ENCODE measurements at places on chromosomes 2 and 18.

- DNase-seq, result no peak
Measured at GRCh38 chr2:224555823-224556366, 29.3 kb downstream of the CUL3 start.

DNA sequence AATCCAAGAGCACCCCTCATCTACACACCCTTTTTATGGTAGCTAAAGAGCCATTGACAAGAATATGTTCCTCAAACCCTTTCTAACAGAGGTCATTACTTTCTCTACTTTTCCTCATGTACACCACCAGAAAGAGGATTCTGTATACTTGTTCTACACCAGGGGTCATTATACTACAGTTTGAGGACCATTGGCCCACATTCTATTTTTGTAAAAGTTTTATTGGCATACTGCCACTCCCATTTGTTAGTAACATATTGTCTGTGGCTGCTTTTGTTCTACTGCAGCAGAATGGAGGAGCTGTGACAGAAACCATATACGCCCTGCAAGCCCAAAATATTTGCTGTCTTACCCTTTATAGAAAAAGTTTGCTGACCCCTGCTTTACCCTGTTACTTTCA, 14.3 kb downstream of the HTR2B start:
- peak; percentile 70 for DNase-seq

- no peak for DNase-seq
Measured at GRCh38 chr2:199302851-199303250, 154.9 kb downstream of the SATB2 start.

- DNase-seq, result no peak
Measured at GRCh38 chr18:66156946-66157687, 406.3 kb downstream of the CDH7 start.

DNA sequence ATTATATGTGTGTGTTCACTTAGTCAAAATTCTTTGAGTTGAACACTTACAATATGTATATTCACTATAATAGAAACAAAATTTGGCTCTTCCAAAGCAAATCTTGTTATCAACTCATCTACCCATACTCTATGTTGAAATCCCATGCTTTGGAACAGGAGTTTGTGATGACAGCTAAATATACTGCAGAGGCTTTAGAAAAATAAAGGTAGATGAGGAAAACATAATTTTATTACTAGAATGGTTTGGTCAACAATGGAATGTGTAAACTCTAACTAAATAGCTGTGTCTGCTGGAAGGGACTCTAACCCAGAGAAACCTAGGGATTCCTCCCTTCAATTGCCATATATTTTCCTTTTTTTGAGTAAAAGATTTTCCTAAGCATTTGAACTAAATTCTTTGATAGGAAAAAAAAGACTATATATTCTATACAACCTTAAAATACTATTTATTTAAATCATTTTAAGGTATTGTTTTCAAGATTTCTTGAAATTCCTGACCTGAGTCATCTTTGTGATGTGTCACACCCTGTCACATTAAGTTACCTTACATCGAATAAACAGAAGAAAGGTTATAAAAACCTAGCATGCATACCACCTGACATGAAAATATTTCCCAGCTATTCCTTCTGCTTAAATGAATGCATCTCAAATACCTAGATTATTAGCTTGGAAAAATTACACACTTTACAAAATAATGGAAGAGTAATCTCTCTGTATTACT, 175.5 kb downstream of the OTX1 start:
- DNase-seq, result no peak

DNA sequence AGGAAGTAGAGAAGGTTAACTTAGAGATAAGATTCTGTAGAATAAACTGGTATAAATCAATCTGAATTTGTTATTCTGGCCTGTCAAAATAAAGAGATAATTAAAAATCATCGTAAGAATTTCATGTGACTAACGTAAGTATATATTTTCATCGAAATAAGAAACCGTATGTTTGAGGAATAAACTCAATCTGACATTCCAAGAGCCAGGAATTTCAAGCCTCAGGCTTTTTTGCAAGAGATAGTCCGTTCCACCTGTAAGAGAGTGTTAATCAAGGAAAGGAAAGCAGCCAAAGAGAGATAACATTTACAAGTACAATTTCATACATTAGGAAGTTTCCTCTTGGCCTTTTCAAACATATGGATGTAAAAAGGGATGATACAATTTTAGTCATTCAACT, 701.5 kb downstream of the CBLN2 start:
- no peak for DNase-seq

DNA sequence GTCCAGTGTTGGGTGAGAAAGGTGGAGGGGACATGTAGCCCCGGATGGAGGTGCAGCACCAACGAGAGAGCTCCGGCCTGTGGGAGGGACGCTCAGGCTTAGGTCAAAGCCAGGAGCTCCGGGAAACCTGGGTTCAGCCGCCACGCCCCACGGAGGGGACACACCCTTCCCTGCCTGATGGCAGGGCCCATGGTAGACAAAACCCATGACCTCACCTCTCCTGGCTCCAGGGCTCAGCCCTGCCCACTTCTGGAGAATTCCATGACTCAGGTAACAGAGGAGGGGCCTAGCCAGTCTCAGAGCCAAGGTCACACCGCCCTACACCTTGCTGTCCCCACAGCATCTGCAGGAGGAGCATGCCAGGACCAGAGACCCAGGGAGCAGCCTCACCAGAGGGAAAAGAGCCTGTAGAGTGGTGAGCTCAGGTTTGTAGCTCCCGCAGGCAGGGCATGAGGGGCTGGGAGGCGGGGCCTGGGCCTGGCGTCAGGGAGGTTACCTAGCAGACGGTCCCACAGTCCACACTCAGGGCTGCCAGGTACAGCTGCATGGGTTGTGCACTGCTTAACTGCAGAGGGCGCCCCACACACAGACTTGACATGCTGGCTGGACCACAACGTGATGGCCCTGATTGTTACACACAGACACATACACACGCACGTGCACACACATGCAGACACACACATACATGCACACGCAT, 70.8 kb upstream of the SMAD7 start:
- peak; percentile 11 for DNase-seq

- DNase-seq, result peak; percentile 87
Measured at GRCh38 chr2:186575302-186575701, 14.6 kb upstream of the ITGAV start.

- DNase-seq, result no peak
Measured at GRCh38 chr18:2589345-2590068, 18.1 kb downstream of the NDC80 start.

DNA sequence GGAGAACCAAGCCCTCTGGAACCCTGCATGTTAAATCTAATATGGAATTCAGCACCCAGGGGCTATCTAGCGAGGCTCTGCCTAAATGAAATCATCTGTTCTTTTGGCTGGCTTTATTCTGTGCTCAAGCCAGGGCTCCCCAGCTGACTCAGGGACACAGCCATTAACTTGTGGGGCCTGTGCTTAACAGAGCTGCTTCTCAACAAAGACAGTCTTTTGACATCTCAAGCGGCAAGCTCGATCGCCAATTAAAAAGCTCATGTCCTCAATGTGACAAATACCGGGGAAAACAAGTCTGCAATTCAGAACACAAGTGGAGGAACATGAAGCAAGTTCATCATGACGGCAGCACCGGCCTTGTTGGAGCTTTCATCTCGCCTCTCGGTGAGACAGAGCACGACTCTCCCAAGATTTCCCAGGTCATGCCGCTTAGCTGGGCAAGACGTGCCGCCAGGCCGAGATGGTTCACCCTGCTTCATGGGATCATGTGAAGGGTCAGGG, 64.9 kb downstream of the KLHL29 start:
- peak; percentile 89 for DNase-seq

DNA sequence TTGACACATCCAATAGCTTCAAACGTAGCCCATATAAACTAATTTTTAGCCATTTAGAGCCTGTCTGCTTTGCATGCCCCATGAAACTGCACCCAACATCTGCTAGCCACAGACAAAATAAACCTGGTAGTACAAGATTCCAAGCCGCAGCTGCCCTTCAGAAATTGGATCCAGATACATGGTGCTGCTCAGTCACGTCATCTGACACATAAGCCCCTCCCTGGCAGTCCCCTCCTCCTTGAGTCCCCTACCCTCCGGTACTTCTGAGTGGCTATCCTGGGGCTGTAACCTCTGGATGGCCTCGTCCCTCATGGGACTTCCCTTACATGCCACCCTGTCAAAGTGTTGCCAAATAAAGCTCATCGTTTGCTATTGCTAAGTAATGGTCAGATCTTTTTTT, 33.8 kb downstream of the PROC start:
- no peak for DNase-seq

DNA sequence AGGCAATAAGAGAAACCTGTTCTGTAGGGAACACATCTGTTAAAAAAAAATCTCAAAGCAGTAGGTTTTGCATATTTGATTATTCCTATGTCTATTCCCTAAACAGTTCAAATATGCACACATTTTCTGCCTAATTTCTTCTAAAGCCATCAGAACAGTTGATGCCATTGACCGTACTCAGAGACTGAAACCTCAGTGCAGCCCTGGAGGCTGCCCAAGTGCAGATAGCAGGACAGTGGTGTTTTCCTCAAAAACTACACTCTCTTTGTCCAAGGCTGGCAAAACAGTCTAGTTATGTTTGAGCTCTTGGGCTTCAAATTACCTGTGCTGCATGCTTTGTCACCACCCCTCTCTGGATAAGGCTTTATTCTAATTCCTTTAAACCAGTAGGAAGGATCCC, 23.3 kb upstream of the NFE2L2 start:
- no peak for DNase-seq

DNA sequence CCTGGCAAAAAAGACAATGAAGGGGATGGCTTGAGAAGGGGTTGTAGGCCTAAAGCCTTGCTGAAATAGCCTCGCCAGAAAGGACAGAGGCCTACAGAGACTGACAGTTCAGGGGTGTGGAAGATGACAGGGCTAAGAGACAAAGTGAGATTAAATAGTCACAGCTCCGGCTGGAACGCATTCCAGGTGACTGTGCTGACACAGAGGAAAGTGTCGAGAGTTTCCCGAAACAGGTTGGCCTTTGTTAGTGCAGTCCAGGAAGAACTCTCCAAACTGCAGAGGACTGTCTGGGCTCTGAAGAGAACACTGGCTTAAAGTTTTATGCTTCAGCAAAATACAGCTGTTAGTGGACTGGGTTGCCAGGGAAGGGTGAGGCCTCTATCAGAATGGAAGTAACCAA, 52.8 kb downstream of the METTL4 start:
- no peak for DNase-seq

DNA sequence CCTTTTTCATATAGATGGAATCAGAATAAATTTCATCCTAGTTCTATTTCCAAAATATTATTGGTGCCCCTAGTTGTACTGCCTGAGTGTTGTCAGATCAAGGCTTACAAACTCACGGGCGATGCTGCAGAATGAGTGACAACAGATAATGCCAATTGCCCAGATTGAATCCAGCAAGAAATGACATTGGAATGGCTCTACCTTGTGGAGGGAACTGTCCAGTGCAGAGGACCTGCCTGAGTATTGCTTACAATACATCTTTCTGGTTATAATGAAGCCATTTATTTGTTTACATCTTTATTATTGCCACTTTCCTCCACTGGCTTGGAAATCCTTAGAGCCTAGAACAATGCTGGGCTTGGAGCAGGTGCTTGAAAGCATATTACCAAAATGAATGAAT, 7.8 kb upstream of the IL1R2 start:
- DNase-seq, result no peak

DNA sequence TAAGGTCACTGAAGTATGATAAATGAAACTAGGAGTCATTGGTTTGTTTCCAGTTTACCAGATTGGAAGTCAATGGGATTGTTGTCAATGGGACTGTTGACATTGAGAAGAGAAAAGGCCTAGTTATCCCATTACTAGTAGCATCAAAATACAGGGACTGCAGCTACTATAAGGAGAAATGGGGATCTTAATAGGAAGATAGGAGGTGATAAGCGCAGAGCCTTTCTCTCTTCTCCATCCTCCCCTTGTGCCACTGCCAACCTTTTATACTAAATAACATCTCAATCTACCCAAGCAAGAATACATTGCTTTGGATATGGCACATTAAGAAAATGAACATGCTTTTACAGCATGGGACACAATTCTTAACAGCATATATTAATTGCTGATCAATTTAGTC, 10.5 kb upstream of the BBS5 start:
- no peak for DNase-seq

DNA sequence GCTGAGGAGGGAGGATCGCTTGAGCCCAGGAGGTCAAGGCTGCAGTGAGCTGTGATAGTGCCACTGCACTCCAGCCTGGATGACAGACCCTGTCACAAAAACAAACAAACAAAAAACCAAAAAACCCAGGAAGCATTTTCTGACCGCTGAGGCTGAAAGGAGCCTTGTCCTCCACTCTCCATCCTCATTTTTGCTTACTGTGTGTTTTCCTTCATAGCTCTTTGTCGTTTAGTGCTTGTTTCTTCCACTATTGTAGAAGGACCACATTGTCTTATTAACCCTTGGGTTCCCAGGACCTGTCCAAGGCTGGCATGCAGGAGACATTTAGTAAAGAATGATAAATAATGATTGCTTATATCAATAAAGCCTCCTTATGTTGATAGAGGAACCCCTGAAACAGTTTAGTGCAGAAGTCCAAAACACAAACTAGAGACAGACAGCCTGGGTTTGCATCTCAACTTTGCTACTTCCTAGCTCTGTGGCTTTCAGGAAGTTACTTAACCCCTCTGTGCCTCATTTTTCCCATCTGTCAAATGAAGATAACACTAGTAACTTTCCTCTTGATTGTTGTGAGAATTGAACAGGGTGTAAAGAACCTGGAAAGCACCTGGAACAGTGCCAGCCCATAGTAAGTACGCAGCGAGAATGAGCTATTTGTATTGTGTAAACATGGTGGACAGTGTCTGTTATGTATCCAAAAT, 126.0 kb downstream of the LPIN1 start:
- DNase-seq, result no peak
